CD4-positive, alpha-beta T cell treated with Interleukin-12 subunit alpha and Interleukin-12 subunit beta, for 1 hour (primary cell): ENCODE measurements at places on chromosomes 4 and X.

GRCh38 chr4:68864438-68865187 lies 48.8 kb downstream of the UGT2B10 start:
- no peak for DNase-seq

- no peak for DNase-seq
These were observed 743 bp upstream of the NRK start for GRCh38 chrX:105821471-105822121.

- no peak for DNase-seq
These were observed at the start of gene DMP1 for GRCh38 chr4:87649980-87650379. Gene DMP1, plus strand, starts transcription at chr4:87650280. Its CDS starts 6,213 bp downstream, at chr4:87656493.

DNA sequence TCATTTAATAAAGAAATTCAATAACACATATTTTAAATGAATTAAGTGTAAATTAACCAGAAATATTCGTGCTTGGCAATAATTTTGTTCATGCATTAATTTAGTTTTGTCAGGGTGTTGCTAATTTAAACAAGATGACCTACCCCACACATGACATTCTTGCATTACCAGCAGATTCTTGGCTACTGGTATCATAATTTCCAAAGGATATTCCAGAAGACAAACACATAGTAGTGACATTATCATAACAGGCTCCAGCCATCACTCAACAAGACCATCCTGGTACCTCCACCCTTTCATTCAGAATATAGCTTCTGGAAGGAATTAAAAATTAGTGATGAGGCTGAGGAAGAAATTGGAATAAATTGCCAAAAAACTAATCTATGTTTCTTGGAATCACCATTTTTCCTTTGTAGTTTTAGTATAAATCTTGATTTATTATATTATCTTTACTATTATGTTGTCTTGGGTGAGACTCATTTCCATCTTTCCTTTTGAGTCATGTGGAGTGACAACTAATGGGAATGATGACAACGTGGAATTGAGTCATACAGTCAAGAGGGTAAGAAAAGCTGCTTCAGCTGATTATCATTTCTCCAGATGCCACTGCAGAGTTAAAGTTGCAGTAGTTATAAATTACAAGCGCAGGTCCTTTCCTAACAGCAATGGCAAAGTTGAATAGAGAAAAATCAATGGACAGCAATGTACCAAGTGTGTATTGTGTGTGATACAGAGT lies 30.9 kb upstream of the HHIP start:
- DNase-seq = no peak

DNA sequence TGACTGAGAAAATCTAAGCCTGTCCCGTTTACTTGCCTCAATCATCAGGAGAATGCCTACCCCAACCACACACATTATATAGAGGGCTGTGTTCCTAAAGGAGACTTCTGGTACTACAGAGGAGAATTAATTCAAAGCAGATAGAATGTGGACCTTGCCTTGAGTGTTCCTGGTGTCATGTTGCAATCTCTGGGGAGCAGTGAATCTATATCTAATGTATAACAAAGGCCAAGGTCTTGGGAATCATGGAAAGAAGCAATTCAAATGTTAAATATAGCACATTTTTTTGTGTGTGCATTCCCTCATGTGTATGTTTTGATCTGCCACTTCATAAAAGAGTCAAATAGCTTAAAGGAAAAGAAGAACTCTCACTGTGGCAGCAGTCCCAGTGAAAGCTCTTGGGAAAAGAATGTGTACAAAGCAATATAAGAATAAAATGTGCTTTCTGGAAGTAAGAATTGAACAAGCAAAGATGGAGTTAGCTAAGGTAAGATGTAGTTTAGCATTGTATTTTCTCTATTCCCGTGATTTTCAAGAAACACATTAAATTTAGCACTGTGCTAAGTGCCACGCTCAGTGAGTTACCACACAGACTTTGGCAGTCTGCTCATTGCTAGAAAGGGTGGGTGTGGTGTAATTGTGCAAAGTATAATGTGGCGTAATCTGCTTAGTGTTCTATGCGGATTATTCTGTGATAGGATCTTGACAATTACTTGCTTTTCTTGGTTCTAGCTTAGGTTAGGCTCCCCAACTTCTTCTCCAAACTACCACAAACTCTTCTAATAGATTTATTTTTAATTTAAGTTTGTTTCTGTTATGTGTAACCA lies 13.7 kb downstream of the ADH6 start:
- DNase-seq = no peak

DNA sequence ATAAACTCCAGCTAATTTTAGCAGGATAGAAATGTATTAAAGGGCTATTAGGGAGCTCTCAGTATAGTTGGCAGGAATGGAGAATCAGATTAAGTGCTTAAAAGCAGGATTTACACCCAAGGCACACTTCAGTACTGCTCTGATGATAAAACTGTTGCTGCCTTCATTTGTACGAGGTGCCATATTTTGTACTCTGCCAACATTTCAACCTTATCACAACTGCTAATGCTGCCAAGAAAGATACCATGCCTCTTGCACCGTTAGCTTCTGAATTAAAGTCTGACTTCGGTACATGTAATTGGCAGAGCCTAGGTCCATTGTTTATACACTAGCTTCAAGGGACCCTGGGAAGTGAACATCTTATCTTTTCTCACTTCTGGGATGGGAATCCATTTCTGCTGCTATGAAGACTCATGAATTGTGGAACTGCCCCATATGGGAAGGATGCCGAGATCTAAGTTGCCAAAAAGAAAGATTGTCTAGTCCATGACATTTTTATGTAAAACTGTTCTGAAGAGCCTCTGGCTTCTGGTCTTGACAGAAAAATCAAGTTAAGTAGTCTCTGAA lies 624.0 kb upstream of the IGFBP7 start:
- DNase-seq = no peak

DNA sequence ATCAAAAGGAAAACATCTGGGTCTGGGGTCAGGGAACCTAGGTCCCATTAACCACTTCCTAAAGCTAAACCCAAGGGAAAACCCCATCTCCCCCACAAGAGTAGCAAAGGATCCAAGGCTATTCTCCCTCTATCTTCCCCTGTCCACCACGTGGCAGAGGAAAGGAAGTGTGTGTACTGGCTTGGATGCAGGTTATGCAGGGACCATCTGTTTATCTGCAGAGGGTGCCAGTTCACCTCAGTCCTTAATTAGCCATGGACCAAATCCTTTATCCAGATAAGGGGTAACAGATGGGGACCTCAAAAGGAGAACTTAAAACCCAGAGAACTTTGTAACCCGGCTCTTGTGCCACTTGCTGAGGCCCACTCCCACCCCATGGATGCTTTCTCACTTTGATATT lies 135.3 kb downstream of the ZNF518B start:
- no peak for DNase-seq

DNA sequence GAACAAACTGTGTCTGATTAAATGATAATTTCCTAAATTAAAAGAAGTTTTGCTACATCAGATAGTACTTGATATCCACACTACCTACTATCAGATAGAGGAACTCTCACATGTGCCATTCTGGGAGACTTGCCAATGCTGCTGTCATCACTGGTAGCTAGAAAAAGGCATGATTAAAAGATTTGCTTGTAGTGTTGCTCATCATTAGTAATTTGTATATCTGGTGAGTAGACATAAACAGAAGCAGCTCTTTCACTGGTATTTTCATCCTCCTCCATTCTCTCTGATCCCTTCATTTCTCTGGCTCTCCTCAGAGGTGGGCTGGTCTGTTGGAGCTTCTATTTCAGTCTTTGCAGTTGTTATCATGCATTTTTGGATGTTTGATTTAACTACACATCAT lies 56.0 kb downstream of the SPRY1 start:
- no peak for DNase-seq

DNA sequence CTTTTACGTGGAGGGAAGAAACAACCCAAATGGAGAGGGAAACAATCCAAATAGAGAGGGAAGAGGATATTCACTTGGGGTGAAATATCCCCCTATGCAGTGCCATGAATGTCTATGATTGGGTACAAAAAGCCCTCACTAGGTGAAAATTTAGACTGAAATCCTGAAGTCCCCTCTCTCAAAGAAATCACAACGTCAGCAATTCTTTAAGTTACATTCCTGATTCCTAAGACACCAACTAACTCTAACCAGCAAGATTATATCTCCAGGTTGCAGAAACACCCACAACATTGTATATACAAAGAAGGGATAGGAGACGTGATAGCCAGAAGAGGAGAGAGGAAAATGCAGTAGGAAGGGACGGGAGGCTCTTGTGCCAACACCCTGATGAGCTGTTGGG lies 374.3 kb downstream of the DCAF12L2 start:
- no peak for DNase-seq
